ENCODE measurements at places on chromosomes 6 and 20. TPM values are rescaled to one million over a fixed set of nuclear protein-coding genes. Genes with fewer than 3 reads are reported as not detected.

GRCh38 chr6:93886416-93886815 is 467.1 kb upstream of the EPHA7 start:
- DNase-seq: no peak

DNA sequence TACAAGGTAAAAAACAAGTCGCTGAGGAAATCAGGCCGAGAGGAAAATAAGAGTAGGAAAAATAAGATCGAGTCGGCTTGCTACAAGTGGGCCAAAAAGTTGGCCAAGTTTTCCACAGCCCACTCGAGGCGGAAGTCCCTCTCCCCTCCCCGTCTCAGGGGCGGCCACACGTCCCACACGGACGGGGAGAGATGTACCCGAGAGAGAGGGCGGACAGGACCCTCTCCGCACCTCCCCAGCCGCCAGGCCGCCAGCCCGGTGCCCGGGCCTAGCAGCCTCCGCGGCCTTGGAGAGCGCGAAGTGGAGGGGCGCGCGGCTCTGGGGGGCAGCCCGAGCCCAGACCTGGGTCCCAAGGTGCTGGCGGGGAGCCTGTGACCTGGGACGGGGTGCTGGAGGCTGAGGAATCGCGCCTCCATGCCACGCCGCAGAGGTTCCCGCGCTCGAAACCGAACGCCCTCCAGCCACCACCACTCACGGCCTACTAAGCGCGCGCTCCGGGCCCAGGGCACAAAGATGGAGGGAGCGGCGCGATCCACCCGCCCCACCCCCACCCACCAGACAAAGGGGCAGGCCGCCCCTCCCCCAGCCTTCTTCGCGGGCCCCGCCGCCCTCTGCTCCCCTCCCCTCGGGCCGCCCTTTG is 1.9 kb upstream of the HMGA1 start:
- no peak for DNase-seq

DNA sequence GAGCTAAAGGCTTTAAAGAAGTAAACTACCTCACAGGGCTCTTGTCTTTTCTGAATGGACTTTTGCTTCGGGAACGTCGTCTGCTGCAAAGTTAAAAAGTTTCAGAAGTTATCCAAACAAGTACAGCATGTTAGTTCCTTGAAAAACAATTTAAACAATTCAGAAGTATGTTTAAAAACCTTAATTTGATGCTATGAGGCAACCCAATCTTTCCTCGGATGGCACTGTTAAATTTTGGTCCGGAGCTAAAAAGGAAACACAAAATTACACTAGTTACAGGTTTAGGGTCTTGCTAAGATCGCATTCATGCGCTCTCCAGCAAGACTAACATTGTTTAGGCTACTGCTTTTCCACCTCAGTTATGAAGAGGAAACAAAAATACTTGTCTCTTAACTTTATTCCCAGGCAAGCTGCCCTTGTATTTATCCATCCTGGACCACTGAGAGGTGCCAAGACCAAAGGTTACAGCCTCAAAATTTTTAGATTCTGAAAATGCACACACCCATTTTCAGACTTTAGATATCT is 12.7 kb downstream of the RBM39 start:
- no peak for DNase-seq

DNA sequence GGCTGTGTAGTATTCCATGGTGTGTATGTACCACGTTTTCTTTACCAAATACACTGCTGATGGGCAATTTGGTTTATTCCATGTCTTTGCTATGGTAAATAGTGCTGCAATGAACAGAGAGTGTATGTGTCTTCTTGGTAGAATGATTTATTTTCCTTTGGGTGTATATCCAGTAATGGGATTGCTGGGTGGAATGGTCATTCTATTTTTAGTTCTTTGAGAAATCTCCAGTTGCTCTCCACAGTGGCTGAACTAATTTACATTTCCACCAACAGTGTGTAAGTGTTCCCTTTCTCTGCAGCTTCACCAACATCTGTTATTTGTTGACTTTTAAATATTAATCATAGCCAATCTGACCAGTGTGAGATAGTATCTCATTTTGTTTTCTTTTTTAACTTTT is 13.9 kb downstream of the CST9L start:
- DNase-seq: no peak

The MUC22 gene
- total RNA-seq: not detected

The GPLD1 gene
- 0.27 TPM for total RNA-seq

The SPAG4 gene
- total RNA-seq: 4.7 TPM

The XKR7 gene
- not detected for total RNA-seq

GRCh38 chr6:114588726-114589125 is 245.9 kb upstream of the HS3ST5 start:
- DNase-seq: no peak

DNA sequence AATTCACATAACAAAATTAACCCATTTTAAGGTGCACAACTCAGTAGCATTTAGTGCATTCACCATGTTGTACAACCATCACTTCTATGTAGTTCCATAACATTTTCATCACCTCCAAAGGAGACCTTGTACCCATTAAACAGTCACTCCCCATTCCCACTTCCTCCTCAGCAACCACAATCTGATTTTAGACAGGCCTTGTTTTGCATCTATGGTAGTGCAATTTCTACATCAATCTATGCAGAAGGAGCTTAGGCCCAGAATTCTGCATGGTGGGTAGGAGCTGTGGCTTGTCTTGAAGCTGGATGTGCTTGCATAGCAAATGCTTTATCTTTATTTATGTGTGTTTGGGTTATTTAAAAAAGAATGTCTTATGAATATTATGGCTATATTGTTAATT is 13.5 kb upstream of the HLA-DQA1 start:
- DNase-seq: no peak

The CDSN gene
- total RNA-seq: not detected

DNA sequence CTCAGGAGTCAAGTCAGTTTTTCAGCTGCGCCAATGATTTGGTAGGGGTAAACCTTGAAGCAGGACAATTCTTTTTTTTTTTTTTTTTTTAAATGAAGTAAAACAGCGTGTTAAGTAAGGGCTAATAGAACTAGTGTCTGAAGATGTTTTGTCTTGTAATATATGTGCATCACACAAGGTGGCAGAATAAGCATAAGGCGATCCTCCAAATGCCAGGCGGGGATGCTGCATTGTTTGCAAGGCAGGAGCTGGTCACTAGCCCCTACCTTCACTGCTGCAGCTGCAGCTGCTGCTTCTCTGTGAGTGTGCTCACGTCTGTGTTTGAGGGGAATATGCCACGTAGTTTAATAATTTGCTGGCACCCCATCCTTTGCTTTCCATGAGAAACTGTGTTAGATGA is 272.7 kb upstream of the MAP3K7 start:
- DNase-seq: no peak

DNA sequence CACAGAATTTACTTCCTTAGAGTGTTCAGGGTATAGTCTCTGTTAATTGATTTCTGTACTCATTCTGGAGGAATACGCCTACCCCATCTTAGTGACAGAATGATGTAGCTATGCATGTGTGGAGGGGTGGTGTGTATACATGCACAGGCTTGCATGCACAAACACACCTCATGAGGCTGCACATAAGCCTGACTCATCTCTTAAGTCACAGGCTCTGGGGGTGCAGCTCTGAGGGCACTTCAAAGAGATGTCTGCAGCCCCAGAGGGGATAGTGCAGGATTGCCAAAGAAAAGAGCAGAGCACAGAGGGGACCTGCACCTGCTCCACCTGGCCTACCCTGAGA is 24.6 kb downstream of the TBX18 start:
- no peak for DNase-seq

- DNase-seq: peak; percentile 68
Measured at GRCh38 chr6:77178821-77179220, 284.5 kb downstream of the HTR1B start.

DNA sequence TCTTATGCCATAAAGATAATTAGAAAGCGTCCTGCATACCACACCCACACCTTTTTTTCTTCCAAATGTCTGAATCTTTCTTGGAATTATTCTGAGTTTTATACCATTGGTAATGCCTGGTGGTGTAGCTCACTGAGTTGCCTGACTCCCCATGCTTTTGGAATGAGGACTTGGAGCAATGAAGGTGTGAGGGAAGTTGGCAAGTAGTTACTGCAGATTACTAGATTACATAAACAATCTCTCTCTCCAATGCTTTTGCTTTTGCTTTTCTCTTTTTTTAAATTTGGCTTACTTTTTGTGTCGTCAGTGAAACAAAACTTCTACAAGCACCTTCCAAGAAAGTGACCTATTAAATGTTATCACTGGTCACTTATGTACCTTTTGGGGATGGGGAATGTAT is 406.1 kb upstream of the SOX4 start:
- peak; percentile 6 for DNase-seq

DNA sequence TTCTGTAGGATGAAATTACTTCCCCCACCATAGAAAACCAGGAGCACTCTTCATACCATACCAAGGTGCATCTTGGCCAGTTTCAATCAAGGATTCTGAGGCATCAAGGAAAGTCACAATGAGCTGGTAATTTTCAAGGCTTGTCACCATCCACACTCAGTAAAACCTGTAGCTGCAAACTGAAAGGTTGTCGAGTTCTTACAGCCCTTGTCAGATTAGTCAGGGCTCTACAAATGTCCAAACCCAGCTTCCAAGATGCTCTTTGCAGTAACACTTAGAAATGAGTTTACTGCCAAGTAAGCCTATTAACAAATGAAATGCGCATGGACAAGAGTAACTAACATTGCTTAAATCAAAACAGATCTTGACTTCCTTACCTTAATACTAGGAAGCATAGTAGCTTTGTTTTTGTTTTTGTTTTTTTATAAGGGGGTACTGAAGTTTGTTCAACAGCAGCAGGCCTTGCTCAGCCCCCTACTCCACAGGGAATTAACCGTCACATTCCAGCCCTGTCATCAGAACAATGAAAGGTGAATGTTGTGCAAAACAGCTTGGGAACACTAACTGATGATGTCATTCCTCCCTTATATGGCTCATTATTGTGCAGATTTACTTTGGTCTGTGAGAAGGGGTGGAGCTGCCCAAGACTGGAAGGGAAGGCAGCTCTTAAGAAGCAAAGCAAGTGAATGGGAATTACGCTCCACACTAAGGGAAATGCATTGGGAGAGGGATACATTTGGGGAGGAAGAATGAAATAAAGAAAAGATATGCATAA is 49.9 kb upstream of the TMEM30A start:
- peak; percentile 79 for DNase-seq

- no peak for DNase-seq
Measured at GRCh38 chr6:33333666-33334065, 16.1 kb upstream of the ZBTB22 start.

DNA sequence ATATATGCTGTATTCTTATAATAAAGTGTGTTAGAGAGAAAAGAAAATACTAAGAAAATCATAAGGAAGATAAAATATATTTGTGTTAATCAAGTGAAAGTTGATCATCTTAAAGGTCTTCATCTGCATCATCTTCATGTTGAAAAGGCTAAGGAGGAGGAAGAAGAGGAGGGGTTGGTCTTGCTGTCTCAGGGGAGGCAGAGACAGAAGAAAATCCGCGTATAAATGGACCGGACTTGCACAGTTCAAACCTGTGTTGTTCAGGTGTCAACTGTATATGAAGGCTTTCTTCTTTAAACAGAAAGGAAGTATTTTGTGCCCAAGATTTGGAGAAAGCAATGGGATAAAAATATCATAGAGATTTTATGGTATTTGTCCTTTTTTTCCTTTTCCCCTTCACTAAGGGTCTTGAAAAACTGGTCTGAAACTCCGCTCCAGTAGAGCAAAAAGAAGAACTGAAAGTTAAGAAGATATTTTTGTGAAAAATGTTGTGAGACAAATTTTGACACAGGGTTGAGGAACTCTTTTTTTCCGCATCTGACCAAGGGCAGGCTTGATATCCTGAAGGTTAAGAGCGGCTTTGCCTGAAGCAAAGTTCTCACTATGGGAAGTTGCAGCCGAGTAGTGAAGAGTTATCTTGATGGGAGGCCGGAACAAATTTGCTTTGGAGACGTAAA is 350.7 kb downstream of the LAMA2 start:
- no peak for DNase-seq

The TLDC2 gene
- 0.18 TPM for total RNA-seq

The DPPA5 gene
- not detected for total RNA-seq

GRCh38 chr20:46073024-46073423 is 16.7 kb downstream of the NCOA5 start:
- no peak for DNase-seq

- DNase-seq: no peak
Measured at GRCh38 chr6:168785720-168786511, 344.9 kb downstream of the SMOC2 start.

The BAK1 gene
- 5.2 TPM for total RNA-seq

The BPI gene
- total RNA-seq: 1.4 TPM

DNA sequence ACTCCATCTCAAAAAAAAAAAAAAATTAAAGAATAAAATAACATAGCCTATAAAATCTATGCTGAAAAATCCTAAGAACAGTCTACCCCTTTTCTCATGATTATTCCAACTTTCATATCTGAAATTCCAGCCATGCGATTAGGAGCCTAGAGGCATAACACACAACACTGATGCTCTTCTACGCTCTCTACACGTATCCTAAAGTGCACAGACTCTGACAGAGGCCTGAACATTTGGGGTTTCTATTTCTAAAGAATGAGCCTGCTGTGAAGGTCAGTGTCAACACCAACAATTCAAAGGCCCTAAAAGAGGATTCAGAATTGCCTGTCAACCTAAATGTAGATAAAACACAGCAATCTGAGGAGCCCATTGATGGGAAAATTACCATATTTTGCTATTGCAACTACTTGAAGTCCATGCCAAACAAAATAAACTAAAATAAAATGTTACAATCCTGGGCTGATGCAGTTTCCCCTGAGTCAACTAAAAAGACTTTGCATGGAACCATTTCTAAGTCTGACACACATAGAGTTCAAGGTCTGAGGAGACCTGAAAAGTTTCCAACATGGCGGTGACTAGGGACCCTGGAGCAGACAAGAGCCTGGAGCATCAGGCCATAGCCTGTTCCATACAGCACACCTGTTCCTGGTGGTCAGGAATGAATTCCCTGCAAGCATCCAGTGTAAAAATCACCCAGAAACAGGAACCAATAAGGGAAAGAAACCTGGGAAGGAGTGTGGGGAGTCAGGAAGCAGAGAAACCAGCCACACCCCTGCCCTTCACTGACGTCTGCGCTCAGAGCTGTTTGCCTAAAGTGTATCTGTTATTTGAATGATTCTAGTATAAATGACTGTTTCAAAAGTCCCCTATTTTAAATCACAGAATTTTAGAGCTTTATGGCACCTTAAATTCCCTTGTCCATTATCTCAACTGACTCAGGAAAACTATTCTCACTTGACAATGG is 11.8 kb downstream of the NINL start:
- peak; percentile 88 for DNase-seq

DNA sequence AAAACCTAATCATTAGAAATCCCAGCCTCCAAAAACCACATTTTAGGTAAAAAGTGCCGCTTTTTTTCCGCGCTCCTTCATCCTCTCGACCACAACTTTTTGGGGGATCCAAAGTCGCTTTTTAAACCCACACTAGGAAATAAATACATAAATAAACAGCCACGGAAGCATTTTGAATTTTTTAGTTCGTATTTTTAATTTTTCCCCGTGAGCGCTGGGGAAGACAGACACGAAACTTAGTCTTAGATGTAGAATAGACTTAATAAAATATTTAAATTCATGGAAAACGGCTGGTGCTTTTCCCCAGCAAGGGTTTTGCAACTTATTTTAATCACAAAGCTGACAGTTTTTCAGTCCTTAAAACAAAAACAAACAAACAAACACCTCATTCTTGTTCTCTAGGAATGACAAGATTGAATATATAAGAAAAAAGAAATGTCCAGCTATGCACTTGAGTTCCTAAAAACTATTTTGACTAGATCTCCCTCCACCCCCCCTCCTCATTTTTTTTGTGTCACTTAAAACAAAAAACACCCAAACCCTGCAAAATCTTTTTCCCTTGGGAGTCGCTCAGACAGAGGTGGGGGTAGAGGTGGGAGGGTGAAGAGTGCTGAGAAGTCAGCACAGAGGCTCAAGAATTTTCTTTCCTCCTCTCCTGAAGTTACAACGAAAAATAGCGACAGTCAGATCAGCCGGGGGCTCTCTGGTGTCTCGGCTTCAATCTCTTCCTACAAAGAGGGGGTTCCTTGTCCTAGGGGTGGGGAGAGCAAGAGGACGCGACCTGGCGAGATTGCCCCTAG is 43.4 kb upstream of the SUPT3H start:
- DNase-seq: peak; percentile 45
